Stimulated activated CD8-positive, alpha-beta memory T cell treated with anti-CD3 and anti-CD28 coated beads, Interleukin-2, amount 100 ng/mL, for 1 hour (primary cell): ENCODE measurements at places on chromosomes 5 and 9.

DNA sequence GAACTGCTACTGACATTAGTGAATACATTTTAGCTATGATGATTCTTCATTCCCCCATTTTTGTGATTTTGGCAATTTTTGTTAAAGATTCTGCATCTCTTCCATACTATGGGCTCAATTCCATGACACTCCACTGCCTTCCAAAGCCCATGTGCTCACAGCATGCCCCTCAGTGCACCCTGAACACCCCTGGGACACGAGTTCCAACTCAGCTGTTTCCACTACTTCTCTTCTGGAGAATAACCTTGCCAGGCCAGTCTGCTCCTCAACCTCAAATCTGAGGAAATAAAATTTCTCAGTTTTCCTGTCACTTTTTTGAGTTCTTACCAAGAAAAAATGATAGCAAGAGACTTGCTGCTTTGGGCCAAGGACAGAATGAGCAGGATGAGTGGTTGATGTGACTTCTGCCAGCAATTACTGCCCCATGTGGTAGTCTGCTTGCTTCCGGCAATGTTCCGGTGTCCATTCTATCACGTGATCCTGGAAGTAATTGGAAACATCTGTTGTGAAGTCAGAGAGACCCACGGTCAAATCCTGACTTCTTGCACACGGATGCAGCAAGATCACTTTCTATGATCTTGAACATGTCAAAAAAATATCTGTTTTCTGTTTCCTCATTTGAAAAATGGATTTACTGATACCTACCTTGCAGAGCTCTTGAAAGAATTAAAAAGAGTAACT lies 58.3 kb downstream of the EGFLAM start:
- DNase-seq: no peak

DNA sequence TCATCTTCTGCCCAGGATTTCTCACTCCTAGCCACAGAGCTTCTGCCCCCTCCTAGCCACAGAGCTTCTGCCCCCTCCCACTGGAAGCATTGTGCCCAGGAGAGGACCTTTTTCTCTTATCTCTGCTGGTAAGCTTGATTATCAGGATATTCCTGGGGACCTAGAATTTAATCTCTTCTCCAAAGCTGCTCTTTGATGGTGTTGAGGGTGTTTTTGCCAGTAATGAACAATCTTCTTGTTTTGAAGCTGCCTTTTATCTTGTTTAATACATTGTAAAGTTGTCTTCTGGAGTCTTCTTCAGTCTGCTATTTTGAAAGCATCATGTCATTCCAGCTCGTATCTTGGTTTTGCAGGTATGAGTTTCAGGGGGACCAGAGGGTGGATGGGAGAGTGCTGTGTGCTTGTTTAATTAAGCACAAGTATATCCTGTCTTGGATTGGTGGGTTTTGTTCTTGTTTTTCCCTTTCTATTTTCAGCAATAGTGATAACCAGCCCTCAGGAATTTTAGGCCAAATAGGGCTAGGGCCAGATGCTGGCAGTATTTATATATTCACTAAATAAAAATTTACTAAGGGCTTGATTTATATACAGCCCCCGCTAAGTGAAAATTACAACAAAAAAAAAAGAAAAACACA lies 214.0 kb upstream of the DMRT1 start:
- DNase-seq: no peak

DNA sequence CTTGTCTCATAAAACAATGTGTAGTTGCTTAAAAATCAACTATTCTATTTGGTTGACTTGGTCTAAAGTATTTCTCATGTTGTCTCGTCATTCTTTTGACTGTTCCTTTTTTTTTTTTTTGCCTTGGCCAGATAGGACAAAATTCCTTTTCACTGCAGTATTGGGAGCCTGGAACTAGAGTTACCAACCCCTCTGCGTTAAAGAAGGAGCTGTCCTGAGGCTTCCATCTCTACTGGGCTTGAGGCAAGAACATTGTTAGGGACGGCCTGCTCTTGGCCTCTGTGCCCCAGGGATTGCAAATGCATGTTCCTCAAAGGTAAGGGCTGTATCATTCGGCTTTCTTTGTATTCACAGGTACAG lies 1.4 kb upstream of the NPR2 start:
- no peak for DNase-seq

DNA sequence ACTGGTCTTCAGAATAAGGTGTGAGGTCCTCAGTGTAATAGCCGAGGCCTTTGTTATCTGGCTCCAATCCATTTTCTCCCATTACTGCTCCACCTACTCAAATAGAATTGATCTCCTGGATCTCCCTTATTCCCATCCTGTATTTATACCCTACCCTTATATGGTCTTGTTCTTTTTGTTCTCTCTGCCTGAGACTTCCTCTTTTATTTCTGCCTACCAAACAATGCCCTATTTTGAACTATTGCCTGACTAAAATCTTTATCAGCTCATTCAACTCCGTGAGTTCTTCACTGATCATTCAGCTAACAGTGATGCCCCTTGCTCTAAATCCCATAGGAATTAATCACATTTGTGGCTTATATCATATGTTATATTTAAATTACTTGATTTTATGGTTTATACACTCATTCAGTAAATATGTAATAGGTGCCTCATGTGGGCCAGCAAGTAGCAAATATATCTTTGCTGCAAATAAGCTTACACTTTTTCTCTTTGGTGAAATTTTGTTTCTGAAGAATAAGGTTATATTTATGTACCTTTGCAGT lies 417.5 kb upstream of the MEF2C start:
- DNase-seq: no peak

DNA sequence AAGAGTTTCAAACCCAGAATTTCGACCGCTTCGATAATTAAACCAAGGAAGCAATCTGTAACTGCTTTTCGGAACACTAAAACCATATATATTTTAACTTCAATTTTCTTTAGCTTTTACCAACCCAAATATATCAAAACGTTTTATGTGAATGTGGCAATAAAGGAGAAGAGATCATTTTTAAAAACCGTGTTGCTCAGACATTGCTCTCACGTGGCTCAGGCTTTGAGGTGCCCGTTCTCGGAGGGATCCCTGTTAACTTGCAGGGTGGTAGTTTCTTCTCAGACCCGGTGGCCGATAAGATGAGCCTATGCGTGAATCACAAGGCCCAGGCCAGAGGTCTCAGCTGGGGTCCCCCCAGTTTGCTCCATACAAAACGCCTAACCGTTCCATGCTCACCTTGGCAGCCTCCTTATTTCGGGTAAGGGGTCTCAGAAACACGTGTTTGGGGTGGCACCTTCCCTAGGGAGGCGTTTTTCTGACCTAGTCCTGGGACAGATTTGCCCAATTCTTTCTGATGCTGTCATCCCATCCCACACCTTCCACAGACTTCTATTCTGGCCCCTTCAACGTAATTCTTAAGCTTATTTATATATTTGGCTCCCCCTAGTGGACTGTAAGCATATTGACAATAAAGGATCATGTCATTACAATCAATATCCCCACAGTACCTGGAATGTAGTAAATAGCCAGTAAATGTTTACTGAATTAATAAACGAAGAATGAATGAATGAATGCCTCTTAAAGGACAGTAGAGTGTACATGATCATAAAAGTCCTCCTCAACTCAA lies 48.1 kb downstream of the THBS4 start:
- DNase-seq: no peak

- DNase-seq: no peak
Measured at GRCh38 chr9:78030296-78030552, 1.4 kb downstream of the GNAQ start.

DNA sequence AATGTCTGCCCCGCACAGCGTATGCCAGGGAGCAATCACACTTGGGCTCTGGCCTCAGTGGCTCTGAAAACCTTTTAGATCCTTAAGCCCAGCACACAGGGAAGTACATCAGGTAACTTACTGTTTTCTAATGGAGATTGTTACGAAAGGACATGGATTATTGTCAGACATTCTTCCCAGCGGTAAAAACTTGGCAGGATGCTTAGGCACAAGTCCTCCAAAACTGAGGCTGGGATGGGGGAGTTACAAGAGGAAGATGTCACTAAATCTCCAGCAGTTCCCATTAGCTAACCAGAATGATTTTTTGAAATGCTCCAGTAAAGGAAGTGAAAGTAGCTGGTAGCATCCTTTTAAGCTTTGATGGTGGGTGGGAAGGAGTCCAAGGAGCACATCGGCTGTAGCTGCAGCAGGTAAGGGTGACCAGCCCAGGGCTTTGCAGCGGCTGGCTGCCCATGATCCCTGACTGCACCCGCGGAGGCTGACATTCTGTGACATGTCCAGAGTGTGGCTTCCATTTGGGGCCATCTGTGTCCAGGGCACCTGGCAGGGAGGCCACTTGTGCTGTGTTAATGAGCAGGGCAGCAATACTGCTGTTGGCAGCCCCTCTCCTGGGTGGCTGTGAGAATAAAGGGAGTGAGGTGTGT lies 165.8 kb downstream of the GADD45G start:
- DNase-seq: no peak

GRCh38 chr5:166594567-166594966 lies 1696.9 kb upstream of the WWC1 start:
- DNase-seq: no peak

DNA sequence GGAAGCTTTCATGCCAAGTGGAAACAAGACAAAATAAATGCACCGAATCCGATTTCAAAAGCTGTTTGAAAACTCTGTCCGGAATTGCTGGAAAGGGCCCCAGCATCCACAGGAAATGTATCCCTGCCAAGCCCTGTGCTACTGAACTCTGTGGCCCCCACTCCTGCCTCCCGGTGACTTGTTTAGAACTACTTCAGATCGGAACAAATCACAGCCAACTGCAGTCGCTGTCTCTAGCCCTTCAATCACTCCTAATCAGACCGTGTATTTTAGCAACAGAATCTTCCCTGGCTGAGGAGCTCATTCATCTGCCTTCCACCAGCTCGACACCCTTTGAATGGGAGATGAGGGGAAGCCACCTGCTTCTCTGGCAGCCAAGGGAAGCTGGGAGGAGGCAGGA lies 94.1 kb downstream of the KCNIP1 start:
- DNase-seq: no peak

GRCh38 chr9:76654051-76654461 lies 110.2 kb upstream of the PCA3 start:
- DNase-seq: no peak

- DNase-seq: no peak
Measured at GRCh38 chr5:89397096-89397495, 514.1 kb upstream of the MEF2C start.

DNA sequence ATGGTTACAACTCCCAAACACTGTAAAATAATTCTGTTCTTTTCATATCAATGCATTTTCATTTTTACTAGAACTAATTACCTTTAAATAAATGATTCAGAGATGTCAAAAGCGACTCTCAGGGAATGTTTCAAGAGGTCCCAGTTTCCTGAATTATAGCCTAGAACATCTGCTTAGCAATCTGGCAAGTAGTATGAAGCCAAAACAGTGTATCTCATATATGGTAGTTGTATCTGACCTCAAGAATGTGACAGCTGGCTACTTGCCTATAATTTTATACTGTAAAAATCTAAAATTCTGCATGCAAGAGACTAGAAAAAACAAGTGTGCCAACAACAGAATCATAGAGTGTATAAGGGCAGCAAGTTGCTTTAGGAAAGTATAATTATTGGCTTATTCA lies 187.7 kb upstream of the POU5F2 start:
- no peak for DNase-seq

DNA sequence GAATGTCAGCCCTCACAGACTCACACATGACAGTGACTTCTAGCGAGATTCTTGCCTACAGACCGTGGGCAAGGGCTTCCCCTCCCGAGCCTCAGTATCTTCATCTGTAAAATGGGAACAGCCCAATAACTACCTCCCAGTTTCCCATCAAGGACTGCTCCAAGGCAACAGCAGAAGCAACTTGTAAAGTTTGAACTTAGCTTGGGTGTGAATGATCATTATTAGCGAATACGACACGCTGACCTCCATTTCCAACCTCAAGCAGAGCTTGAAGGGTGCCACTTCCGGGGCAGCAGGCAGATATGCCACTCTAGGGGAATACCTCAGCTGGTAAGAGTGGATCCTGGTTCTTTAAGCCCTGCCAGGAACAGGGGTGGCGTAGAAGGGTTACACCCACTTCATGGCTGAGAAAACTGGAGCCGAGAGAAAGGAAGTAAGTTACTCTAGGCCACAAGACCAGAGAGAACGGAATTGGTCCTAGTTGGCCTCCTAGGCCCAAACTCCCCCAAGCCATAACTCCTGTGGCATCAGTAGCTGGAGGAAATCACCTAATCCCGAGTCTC lies 2.0 kb downstream of the RNF44 start:
- no peak for DNase-seq

- peak; percentile 26 for DNase-seq
Measured at GRCh38 chr5:150904479-150905311, at the start of gene ZNF300. Gene ZNF300, minus strand, starts transcription at chr5:150904980. Its CDS starts 1,825 bp downstream, at chr5:150903155.

DNA sequence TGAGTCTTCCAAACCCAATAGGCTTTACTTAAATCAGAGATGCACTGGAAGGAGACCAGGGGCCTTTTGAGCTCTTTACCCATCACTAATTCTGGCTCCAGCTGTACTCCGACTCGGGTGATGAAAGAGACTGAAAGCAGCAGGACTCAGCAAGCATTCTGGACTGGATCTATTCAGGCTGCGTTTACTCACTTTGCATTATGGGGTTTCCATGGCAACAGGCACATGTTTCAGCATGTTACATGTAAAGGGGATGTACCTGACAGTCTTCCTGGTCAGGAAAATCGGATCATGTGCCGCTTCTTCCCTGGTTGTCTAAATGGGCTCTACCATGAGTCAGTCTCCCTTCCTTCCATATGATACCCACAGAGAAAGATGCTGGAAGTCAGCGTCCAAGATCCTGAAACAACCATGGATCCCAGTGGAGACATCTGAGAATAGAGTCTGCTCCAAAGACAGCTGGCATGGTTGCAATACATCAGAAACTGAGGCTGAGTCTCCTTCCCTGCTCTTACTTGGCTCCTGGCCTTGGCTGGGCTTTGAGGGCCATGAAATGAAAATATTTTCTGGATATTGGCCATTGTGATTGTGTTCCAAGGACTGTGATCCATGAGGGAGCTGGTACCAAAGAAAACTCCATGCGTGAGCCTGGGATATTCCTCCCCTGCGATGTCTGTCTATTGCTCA lies 102.5 kb upstream of the TNC start:
- DNase-seq: no peak

DNA sequence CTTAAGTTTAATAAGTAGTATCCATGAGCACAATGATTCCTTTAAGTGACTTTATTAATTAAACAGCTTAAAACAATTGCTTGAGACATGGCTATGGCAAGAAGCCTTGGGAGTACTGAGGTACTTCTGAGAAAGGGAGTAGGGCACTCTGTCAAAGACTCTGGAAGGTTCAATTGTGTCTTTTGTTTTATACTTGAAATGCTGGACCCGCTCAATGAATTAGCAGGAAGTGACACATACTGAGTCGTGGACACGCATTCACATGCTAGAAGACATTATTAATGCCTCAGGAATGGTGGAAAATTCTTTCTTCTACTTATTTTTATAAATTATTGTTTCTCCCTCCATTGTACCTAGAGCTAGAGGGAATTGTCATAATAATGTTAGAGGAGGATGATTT lies 347.3 kb upstream of the ZNF608 start:
- no peak for DNase-seq
